ENCODE measurements at places on chromosomes 16 and 17.

GRCh38 chr16:26642047-26642664 is 424.6 kb upstream of the C16orf82 start:
- DNase-seq, result no peak

DNA sequence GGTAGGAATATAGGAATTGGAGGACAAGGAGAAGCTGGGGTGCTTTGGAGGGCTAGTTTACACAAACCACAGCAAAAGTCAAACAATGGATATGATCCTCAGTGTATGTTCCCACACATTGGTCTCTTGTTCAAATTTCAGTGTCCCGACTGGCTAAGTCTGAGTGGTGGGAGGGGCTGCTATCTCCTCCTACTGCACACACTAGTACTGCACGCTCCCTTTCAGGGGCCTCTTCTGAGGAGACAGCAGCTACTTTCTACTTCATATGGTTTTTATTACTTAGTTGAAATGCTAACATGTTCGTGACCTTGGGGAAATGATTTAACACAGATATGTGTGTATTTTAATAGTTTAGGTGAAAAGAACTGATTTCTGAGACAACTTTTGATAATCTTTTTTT is 18.8 kb upstream of the KRT10 start:
- DNase-seq, result no peak

DNA sequence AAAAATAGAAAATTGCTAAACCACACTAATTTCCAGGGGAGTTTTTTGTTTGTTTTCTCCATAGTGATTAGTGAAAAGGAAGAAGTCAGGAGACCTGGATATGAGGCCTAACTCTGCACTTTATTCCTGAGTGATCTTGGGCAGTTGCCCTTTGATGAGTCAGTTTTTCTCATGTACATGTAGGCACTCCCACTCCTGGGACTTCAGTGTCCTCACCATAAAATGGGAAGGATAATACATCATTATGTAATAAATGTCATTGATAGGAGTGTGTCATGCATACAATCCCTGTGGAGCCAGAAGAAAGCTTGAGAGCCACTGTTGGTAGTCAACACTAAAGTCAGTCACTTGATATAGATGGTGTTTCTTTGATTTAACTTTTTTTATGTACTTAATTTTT is 32.5 kb downstream of the WIPF2 start:
- DNase-seq, result no peak

DNA sequence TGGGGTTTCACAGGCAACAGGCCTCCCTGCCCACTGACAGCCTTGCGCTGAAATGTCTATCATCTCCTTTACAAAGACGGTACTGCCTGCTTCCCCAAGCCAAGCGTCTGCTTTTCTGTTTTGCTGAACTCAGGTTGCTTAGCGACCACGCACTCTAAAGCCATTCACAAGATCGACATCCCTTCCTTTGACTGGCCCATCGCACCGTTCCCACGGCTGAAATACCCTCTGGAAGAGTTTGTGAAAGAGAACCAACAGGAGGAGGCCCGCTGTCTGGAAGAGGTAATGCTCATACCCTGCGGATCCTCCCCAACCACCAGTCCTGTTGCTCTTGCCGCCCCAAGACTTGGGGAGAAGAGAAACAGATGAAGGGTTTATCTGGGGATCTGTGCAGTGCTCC is 28.7 kb downstream of the TMEM186 start:
- DNase-seq, result no peak

Data from mesothelial cell of epicardium (in vitro differentiated cells).